Putamen (tissue), 1 donor: ENCODE measurements at places on chromosomes 5 and 9.

DNA sequence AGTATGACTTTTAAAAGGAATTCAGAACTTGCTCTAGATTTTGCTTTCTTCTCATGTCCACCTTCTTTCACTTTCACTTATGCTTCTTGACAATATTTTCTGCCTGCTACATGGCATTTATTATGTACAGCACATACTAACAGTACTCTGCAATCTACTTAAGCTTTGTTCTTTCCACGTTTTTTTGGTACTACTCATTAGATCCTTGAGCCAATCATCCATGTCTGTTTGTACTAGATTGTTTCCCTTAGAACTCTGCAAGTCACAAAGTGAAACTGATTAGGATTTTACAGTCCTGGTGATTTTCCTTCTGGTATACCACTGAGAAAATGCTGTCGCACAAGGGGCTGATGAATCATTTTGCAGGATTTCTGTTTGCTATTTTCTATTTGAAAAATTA is 78.3 kb downstream of the PARP8 start:
- DNase-seq: no peak

DNA sequence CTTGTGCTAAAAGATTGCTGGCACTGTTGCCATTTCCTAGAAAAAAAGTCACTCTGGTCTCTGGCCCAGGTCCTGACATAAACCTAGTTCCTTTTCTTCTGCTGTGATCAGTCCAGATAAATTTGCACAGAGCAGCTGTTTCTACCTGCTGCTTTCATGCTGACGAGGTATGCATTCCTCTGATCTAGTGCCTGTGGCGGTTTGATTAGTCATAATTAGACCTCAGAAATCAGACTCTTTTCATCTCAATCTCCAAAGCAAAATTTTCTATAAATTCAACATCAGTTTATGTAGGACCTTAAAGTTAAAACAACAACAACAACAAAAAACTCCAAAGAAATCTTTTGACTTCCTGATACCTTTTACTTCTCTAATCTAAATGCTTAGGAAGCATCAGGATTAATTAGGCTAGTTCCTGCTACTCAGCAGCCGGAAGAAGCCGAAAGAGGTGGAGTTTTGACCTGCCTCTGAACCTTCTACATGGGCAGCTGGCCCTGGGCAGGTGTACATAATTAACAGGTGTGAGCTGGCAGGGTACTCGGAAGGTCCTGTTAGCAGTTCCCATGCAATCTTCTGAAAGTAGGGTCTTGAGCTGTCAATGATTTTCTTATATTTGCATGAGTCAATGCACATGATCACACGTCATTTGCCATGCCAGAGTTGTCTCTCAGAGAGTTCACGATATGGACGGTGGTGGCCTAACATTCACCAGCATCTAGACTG is 83.3 kb upstream of the CCDC112 start:
- DNase-seq: no peak

DNA sequence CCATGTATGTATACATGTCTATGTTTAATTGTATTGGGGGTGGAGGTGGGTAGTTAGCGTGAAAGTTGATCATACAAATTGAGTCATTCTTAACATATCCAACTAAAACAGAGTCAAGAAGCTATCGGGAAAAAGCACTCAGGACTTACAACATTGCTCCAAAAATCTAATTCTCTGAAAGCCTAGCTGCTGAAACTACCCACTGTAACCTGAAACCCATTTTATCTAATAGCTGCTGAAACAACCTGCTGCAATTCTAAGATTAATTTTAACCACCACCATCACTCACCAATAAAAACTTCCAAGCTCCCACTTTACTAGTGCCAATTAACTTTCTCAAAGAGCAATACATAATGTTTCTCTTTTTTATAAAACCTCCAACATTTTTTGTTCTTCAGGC is 32.2 kb downstream of the KCNV2 start:
- no peak for DNase-seq

GRCh38 chr5:133581918-133582317 is 30.4 kb downstream of the FSTL4 start:
- no peak for DNase-seq

- no peak for DNase-seq
Observed at GRCh38 chr5:153187503-153187902, 303.0 kb upstream of the GRIA1 start.

- no peak for DNase-seq
Observed at GRCh38 chr5:159788835-159789331, 127.4 kb upstream of the ADRA1B start.

- no peak for DNase-seq
Observed at GRCh38 chr5:108650997-108651396, 96.7 kb upstream of the FER start.

- DNase-seq: no peak
Observed at GRCh38 chr5:40615586-40616170, 64.0 kb upstream of the PTGER4 start.

DNA sequence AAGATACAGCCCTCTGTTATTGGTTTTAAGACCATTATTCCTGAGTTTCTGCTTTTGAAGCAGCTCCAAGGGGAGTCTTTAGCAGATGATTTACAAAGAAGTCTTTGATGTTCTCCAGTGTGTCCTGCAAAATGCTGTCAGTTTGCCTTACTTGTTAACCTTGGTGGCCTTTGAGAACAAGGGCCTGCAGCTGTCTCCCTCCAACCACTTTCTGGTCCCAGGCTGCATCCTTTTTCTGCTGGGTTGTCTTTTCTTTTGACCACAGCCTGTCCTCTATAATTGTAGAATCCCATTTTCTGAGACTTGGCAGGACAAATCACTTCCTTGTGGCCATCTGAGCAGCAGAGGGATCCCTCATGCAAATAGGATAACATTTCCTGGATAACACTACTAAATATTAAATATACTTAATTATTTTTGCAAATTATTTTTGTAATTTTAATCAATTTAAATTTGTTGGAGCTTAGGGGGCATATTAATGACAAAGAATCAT is 281.4 kb downstream of the DMRT2 start:
- no peak for DNase-seq

- no peak for DNase-seq
Observed at GRCh38 chr9:130699047-130699446, 5.5 kb downstream of the EXOSC2 start.

GRCh38 chr5:165497707-165498106 is 1992.3 kb downstream of the MAT2B start:
- DNase-seq: no peak

DNA sequence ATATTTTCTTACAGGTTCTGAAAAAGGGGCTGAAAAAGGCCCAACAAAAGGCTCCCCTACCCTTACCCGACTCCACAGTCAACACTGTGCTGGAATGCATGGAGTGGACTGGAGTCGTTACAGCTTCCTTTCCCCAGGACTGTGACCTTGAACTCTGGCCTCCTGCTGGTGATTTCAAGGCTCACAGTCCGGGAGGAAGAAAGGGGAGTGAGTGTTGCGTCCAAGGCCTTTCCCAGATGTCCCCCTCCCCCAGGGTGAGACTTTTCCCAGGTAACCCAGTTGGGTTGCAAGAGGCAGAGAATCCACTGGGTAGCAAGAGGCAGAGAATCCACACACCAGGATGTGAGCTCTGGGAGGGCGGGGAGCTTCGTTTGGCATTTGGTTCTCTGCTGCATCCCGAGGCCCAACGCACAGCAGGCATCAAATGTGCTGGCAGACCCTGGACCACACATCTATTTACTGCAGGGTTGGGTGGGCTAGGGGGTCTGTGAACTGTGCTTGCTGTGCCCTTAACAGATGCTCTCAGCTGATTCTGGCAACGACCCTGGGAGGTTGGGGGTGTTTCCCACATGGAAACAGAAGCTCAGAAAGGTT is 37.5 kb downstream of the FABP6 start:
- no peak for DNase-seq

DNA sequence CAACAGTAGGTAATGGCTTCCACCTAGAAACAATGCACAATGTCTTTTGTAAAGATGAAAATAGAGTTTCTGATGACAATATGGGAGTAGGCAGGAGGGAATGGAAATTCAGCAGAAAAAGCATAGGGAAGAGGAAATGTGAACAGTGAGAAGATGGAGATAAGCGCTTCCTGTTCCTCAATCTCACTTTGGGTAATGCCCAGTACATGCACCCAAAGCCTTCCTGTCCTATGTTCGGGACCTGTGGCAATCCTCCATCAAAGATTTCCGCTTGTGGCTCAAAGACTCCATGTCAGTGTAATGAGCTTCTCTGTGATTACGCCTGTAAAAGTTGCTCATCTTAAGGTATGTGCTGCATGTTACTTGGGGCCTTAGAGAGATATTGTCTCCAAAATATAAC is 2.7 kb downstream of the UGT3A1 start:
- no peak for DNase-seq

DNA sequence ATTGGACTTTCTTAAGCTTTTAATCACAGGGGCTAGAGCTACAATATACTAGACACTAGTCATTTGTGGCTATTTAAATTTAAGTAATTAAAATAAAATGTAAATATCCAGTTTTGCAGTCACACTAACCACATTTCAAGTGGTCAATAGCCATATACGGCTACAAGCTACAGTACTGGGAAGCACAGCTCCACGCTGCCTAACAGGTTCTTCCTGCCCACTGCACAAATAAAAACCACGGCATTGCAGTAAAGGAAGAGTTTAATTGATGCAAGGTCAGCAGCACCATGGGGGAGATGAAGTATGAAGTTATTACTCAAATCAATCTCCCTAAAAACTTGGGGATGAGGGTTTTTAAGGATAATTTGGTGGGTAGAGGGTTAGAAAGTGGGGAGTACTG is 134.1 kb downstream of the LURAP1L start:
- no peak for DNase-seq

DNA sequence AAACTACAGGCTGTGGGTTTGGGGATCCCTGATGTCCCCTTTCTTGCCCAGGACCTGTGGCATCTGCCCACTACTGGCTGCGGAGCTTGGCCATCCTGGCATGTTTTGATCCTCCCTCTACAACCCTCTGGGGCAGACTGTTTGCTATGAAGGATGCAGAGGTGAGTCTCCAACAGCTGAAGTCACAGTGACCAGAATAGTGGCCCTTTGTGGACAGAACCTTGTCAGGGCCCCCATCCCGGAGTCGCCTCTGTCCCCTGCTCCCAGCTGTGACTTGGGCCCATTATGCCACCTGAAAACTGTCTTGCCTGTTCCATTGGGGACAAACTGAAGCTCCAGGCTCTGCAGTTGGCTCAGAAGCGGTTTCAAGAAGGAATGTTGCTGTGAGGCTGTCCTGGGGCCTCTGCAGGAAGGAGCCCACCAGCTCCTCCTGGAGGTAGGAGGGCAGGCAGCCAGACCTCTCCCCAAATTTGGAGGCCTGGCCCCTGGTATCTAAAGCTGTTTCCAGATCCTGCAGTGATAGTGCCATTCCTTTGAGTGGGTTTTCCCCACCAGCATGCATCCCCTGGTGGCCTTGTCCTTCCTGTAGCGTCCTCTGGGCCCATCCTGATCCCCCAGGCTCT is 93.3 kb downstream of the BARX1 start:
- DNase-seq: no peak

- DNase-seq: no peak
Observed at GRCh38 chr5:76710991-76711390, 4.9 kb upstream of the F2R start.

GRCh38 chr9:126061575-126061974 is 265.1 kb upstream of the MVB12B start:
- DNase-seq: no peak

- no peak for DNase-seq
Observed at GRCh38 chr5:111734013-111734412, 23.0 kb downstream of the NREP start.

DNA sequence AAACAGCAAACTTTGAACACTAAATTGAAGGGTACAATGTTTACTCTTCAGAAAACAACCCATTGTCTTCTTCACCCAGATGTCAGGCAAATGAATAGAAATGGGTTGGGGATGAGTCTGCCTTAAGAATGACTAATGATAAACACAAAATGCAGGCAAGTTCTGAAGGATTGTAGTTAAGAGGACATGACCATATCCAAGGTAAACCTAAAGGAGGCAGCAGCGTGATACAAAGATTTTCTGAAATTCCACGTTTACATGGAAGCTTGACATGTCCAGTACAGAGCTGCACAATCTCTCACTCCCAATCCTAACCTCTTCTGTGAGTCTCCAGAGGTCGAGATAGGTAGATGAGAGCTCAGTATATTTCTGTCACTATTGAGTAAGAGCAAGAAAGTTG is 1263.2 kb upstream of the CDH6 start:
- DNase-seq: no peak

DNA sequence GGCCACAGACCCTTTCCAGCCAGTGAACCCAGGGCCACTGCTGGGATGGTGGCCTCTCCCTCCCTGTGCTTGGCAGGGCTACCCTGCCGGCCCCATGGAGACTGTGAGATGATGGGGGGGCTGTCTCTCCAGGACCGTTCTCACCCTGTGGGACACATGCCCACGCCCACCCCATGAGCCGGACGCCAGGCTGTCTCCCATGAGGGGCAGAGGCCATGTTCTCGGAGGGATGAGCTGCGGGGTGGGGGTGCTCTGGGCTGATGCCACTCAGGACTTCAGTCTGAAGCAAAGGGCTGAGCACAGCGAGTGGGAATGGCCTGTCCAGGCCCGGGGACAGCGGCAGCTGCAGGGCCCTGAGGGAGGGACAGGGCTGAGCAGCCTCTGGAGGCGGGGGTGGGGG is 88.9 kb downstream of the KCNT1 start:
- no peak for DNase-seq

DNA sequence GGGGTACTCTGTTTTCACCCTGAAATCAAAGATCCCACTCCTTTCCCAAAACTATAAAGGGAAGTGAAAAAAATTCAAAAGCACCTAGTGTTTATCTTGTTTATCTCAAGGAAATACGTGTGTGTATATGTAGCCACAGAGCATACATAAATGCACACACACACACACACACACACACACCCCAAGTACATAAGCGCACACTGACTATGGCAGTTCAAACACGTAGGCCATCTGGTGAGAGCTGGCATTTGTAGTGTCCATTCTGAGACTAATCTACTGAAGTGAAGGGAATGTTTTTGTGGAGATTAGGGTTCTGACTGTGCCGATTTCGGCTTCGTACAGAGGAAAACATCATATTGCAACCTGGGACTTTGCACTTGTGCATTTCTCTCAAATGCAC is 451.7 kb downstream of the BNC2 start:
- no peak for DNase-seq

DNA sequence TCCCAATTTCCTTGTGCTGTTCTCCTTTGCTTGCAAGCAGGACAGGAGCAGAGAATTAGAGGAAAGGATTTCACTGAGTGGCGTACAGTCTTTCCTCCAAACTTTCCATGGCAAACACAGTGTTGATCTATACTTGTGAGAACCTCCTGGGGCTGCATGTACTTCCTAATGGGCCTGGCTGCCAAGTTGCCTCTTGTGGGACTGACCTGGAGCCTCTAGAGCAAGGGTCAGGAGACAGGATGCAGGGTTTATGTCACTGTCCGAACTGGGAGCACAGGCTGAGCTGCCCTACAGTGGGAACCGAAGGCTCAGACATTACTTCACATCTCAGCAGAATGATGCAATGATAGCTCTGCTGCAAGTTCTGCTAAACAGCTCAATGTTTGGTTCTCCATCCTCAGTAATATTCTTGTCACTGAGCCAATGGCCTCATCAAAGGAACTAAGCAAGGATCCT is 102.3 kb downstream of the ENC1 start:
- DNase-seq: no peak
